NK-92 treated with Interleukin-12 subunit alpha and Interleukin-12 subunit beta, amount 100 ng/mL, for 24 hours (cell line): ENCODE measurements at places on chromosomes 7 and 10.

- no peak for DNase-seq
These were observed 579 bp downstream of the IDI1 start for GRCh38 chr10:1048349-1048731.

- DNase-seq, result no peak
These were observed at the start of gene HOXA10 for GRCh38 chr7:27173956-27174873. TSS of gene HOXA10 (minus strand) at chr7:27174320. CDS start at chr7:27174306, 14 bp downstream.

GRCh38 chr7:29236649-29237048 lies 42.1 kb downstream of the CHN2 start:
- no peak for DNase-seq

DNA sequence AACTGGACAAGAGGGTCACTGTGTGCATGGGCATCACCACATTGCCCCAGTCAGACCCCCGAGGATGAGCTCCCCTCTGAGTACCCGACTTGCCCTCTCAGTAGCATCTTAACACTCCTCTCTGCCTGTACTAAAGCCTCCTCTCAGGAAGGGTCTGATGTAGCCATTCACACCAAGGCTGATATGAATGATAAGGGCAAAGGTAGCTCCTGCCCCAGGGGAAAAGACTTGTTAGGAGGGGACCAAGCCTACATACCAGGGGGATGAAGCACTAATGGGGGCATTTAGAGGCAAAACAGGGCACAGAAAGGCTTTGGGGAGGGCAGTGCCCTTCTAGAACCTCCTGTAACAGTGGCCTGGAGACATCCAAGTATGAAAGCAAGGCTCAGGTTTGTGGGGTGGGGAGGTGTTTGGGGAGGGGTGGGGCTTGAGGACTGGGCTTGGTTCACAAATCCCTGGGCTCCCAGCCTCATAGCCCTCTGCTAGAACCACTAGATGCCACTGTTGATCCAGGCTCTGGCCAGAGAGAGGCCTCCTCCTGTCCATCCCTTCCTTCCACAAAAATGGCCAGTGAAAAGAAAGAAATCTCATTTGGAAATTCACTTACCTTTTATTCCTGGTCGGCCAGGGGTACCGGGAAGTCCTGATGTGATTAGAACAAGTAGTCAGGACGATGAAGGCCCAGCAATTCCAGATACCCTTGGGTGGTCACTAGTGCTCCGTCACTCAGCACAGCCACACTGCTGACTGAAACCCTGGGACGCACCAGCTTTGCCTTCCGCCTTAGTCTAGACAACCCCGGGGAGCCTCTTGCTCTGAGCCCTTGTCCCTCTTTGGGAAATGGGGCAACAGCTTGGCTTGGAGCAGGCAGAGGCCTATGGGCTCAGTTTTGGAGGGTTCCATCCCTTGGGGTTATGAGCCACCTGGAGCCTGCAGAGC lies 40.3 kb downstream of the COL17A1 start:
- no peak for DNase-seq

GRCh38 chr10:33145451-33146188 lies 187.6 kb upstream of the ITGB1 start:
- DNase-seq, result no peak

- DNase-seq, result no peak
These were observed 134.8 kb upstream of the KIF5B start for GRCh38 chr10:32190890-32191491.

DNA sequence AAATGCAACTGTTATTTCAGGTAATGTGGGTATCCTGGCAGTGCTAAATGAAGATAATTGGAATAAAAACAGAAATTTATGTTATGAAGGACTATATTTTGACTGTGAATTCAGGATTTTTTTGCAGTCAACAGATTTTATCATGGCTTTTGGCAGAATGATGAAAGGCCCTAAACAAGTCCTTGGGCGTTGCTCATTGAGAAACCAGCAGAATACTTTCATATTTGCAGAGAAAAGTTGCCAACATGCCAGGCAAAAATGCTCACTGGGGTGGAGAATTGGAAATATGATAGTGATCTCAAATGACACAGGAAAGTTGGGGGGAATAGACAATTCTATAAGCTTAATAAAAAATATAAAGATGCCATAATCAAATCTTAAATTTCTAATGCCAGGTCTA lies 121.1 kb downstream of the GPR85 start:
- no peak for DNase-seq

DNA sequence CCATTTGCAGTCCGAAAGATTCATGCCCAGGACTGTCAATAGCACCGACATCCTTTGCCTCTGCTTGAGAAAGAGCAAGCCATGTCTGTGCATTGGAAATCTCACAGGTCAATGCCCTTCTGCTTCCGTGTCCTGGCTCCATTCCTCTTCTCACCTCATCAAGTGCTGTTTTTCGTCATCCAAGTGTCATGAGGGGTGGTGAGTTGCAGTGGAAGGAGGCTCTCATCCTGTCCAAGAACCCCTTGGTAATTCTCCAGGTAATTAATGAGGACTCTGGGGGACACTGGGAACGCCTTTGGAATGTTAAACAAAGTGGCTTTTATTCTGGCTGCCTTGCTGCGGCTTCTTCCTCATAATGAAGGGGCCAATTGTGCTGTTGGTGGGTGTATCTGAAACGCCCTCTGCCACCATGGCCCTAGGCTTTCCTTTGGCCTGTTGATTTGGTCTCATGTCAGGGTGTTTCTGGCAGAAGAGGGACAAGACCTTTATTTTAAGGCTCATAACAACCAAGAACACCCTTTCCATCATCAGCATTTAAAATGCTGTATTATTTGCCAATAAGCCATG lies 57.7 kb downstream of the PPP1R3C start:
- no peak for DNase-seq

DNA sequence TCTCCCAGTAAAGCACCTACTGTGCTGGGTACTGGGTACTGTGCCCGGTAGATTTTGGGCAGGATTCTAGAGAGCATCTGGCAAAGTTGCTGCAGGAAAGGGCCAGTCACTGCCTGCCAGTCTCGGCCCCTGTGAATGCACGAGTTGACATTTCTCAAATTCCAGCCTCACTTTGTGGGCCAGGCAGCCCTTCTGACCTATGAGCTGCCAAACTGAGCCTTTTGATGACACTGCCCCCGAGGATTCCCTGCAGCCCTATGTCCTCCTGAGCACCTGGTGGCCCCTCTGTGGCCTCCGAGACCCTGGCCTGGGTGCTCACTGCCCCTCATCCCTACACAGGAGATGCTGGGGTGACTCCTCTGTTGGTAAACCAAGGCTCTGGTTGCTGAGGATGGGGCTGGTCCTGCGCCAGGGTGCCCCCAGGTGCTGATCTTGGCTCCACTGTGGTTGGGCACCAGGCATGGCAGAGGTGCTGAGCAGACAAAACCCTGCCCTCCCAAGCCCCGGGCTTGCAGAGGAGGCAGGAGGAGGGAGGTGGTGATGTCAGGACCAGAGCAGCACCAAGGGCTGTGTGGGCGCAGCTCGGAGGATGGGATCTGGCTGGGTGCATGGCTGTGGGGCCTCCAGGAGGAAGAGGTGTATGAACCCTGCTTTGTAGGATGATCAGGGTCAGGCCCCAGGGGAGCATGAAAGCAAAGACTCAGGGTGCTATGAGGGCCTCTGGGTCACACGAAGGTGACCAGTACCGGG lies 16.2 kb downstream of the LHPP start:
- no peak for DNase-seq

DNA sequence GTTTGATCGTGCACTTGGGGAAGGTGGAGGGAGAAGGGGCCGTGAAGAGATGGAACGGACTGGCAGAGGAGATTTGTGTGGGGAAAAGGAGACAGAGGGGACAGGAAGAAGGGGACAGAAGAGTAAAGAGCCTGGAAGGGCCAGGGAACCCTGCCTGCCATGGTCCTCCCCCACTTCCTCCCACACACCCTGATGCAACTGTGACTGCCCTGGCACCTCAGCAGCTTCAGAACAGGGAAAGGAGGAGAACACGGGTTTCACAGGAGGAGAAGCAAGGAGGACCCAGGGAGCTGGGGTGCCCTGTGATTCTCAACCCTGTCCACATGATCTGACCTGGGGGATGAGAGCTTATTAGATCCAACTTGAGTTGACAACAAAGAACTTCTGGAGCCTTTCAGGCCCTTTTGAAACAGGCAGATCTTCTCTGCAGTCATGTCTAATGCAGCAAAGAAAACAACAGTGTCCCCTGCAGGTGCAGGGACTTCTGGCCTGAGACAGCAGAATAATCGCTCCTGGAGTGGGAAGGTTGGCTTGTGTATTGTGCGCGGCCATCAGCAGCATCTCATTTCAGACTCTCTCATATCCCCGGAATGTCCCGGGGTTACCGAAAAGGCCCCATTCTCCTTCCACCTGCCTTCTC lies 421.6 kb downstream of the PAXIP1 start:
- no peak for DNase-seq
